ENCODE measurements at places on chromosomes 3 and 15.

- DNase-seq = no peak
These were observed 33.5 kb upstream of the USP8 start for GRCh38 chr15:50390554-50391264.

- no peak for DNase-seq
These were observed 144.6 kb upstream of the RASGRP1 start for GRCh38 chr15:38709196-38709595.

DNA sequence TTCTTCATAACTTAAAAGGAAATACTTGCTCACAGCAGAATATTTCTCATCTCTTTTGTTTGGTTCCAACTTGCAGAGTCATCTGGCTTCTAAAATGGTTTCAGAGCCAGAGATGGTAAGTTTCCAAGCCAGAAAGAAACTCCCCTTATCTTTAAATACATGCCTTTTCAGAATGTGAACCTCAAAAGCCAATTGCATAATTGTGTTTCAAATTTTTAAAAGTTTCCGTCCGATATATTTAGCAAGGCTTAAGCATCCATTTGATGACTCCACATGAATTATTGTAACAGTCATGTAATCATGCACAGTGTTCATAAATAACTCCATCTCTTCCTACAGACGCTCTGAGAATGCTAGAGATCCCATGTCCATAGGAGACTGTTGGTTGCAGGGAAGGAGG is 40.6 kb upstream of the C3orf80 start:
- DNase-seq = no peak

DNA sequence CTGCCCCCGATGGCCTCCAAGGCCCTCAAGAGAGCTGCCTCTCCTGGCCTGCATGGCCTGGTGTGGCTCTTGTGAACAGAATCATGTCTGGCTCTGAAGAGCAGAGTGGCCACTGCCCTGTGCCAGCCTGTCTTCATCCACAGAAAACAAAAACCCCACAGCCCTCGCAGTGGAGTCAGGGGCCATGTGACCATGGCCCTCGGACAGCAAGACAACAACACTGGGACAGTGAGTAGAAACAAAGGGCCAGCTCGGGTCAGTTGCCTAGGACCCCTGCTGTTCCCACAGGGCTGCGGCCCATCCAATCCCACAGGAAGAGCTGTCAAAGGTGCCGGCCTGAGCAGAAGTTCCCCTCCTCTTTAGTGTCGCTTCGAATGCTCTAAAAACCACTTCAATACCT is 72.5 kb downstream of the UMPS start:
- DNase-seq = no peak

- no peak for DNase-seq
These were observed 11.8 kb upstream of the HES1 start for GRCh38 chr3:194124193-194124592.

- DNase-seq = no peak
These were observed 37.1 kb downstream of the CPA3 start for GRCh38 chr3:148901987-148902791.

DNA sequence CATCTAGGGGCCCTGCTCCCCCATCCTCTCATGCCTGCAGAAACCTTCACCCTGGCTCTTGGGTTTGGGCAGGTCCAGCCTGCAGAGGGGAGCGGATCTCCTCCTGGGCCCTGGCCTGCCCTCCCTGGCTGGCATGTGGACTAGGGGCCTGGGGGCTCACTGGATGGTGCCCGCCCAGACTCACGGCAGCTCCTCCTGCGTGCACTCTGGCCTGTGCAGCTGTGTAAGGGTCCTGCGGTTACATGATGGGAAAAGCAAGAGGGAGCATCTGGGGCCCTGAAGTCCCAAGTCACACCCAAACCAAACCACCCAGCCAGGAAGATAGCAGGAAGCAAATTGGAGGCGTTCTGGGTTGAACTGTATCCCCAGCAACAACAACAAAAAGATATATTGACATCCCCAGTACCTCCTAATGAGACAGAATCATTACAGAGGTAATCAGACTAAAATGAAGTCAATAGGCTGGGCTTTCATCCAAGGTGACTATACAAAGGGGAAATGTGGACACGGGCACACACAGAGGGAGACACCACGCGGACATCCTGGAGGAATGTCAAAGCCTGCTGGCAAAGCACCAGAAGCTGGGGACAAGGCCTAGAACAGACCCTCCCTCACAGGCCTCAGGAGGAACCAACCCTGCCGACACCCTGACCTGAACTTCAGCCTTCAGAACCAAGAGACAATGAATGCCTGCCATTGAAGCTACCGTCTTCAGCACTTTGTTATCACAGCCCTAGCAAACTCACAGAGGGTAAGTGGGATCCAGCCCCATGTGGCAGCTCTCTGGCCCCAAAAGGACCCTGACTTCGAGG is 10.4 kb upstream of the CLK3 start:
- DNase-seq = no peak

DNA sequence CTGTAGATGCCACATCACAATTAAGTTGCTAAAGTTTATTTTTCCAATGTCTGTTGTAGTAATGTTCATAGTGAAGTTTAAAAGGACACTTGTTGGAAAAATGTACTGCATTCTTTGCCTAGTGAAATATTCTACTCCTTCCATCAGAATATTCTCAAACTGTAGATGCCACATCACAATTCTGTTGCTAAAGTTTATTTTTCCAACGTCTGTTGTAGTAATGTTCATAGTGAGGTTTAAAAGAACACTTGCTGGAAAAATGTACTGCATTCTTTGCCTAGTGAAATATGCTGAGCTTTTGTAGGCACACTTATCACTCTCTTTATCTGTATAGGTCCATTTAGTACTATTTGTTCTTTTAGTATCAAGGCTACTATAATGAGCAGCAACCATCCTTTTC is 836.1 kb downstream of the NAALADL2 start:
- no peak for DNase-seq

DNA sequence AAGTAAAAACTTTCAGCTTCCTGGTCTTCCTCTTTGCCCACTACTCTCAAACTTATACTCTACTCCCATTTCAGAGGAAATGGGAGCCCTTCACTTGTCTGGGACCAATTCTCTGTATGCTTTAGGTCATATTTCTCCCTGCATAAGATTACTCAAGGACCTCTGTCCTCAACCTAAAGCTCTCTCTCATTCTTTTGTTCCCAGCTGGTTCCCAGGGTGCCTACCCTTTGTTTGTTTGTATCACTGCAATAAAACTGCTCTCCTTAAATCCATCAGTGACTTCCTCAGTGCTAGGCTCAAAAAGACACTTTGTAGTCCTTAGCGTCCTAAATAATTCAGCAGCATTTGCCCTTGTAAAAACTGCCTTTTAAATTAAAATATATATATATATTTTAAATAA is 2.9 kb downstream of the NGRN start:
- DNase-seq = no peak

GRCh38 chr3:138443521-138444503 is 9.4 kb downstream of the ESYT3 start:
- no peak for DNase-seq

GRCh38 chr3:12662593-12663400 is 1.1 kb downstream of the RAF1 start:
- no peak for DNase-seq

DNA sequence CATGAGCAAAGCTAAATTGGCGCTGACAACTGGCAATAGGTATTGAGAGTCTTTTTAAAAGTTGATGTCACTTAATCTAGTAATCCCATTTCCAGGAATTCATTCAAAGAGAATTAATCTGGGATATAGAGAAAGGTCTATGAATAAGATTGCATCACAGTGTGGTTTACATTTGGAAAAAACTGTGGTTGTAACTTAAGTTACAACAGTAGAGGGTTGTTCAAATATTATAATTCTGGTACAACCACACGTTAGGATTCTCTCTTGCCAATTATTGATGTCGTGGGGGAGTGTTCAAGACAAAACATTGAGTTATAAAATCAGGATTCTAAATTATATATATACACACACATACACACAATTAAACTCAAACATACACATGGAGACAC is 79.8 kb downstream of the LIPC start:
- no peak for DNase-seq

DNA sequence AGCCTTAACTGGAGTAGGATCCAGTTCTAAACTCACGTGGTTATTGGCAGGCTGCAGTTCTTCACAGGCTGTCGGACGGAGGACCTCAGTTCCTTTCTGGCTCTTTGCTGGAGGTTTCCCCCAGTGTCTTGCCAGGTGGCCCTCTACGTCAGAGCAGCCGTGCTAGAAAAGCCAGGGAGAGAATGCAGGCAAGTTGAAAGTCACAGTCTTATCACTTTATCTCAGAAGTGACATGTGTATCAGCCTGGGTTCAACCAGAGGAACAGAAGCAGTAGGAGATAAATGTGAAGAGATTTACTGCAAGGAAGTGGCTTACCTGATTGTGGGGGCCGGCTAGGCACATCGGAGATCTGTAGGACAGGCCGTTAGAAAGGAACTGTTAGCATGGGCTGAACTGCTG is 125.3 kb upstream of the BNIP2 start:
- DNase-seq = no peak

GRCh38 chr15:62886431-62887071 is 156.0 kb upstream of the TPM1 start:
- no peak for DNase-seq

DNA sequence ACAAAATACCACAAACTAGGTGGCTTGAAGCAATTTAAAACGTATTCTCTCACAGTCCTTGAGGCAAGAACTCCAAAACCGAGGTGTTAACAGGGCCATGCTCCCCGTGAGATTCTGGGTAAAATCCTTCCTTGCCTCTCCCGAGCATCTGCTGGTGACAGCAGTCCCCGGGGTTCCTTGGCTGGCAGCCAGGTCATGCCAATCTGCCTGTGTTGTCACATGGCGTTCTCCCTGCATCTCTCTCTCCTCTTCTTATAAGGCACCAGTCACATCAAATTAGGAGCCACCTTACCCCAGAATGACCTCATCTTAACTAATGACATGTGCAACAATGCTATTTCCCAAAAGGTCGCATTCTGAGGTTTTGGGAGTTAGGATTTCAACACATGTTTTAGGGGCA is 26.3 kb upstream of the LRRN1 start:
- no peak for DNase-seq

- no peak for DNase-seq
These were observed 128.8 kb upstream of the OSTN start for GRCh38 chr3:191070201-191070600.

GRCh38 chr3:99321261-99321660 is 317.1 kb upstream of the COL8A1 start:
- DNase-seq = no peak

DNA sequence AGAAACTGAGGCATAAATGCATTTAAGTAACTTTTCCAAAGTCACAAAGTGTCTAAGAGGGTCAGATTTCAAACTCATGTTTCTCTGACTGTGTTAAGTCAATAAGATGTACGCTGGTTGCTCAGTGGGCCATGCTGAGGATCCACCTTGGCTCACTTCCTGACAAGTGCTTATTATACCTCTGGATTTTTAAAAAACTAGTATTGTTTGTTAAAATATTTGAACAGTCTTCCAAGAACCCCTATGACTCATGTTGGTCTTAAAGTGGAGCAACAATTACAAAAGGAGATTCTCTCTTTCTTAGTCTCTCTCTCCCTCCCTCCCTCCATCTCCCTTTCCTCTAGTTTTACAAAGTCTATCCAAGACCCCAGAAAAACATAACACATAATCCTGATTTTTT is 1050.2 kb downstream of the AGBL1 start:
- no peak for DNase-seq

DNA sequence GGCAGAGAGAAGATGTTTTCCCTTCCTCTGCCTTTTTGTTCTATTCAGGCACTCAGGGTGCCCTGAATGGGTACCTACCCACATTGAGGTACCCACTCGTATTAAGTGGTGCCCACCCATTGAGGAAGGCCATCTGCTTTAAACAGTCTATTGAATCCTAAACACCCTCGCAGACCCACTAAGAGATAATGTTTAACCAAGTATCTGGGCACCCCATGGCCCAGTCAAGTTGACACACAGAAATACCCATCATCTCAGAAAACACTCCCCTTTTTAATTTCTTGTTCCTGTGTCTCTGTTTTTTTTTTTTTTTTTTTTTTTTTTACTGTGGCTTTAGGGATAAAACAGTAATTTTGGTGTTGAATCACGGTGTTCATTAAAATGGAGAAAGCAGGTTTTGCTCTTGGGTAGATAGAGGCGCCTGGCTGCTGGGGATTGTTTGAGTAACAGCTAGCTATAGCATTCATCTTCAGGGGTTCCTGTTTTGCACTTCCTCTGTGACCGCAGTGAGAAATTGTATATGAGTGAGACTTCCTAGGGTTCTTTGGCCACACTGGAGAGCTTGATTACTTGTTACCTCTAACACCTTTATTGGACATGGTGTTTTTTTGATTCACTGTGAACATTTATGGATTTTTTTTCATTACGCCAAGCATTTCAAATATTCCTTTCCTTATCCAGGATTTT is 259.1 kb downstream of the PTPRG start:
- DNase-seq = no peak

DNA sequence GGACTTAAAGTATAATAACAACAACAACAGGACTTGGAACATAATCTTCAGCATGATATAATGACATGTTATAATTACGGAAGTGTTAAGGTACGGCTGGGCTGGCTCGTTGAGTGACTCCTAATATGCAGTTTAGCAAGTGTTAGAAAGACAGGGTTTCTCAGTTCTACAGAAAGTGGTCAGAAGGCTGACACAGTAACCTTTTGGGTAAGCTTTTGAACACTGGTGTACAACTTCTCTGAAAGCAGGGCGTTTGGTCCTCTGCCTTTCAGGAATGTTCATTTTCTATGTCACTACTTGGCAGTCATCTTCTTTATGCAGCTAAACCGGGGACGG is 133.3 kb upstream of the SLC2A2 start:
- no peak for DNase-seq

- no peak for DNase-seq
These were observed 5.0 kb upstream of the UBE2E1 start for GRCh38 chr3:23800731-23801130.

- DNase-seq = no peak
These were observed 5.3 kb upstream of the SPESP1 start for GRCh38 chr15:68924866-68925560.

DNA sequence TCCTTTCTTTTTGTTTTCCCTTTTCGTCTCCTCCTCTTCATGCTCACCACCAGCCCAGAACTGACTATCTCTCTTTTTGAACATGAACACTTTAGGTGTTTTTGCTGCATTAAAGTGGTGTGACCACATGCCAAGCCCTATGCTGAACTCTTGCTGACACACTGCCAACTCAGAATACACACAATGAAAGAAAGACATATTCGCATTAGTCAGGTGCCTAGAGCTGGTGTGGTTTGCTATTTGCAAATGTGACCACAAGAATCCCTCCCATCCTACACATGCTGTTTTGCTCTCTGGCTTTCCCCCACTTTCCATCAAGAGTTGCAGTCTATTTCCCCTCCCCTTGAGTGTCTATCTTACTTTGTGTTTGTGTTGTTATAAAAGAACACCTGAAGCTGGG is 967.8 kb upstream of the CFAP20DC start:
- DNase-seq = no peak

DNA sequence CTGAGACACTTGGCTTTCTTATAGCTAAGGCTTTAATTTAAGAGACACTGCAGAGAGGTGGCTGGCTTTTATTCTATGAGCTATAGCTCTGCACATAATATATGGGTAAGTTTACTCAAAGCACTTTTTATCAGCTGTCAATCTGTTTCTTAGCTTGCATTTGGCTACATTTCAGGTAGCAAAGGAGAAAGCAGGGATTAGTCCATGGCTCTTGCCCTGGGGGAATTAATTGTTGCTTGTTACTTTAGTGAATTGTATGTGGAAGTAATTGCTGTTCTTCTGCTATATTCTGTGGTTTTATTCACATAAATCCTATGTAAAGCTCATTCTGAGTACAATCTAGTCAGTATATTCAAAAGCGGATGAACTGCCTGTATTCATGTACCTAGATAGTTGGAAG is 14.4 kb upstream of the CCDC39 start:
- DNase-seq = no peak

Measured in thoracic aorta (tissue), 2 donors.